Mesendoderm (in vitro differentiated cells): ENCODE measurements at places on chromosomes 12 and 14.

- no peaks in the 10 kb centered on the region for H3K36me3 ChIP-seq
- no peak overlapping the region for H3K4me3 ChIP-seq
- no peaks in the 10 kb centered on the region for H3K4me1 ChIP-seq
- no peak overlapping the region for H3K27ac ChIP-seq
- H3K27me3 ChIP-seq, result no peaks in the 10 kb centered on the region
- DNase-seq, result no peak
Measured at GRCh38 chr12:132178801-132179401, 34.6 kb downstream of the NOC4L start.

- H3K36me3 ChIP-seq, result no peaks in the 10 kb centered on the region
- H3K4me1 ChIP-seq, result no peaks in the 10 kb centered on the region
- DNase-seq, result no peak
- H3K27ac ChIP-seq, result no peak overlapping the region
- no peak overlapping the region for H3K4me3 ChIP-seq
Measured at GRCh38 chr14:105165134-105165704, 3.4 kb downstream of the JAG2 start.

- no peaks in the 10 kb centered on the region for H3K36me3 ChIP-seq
- DNase-seq, result no peak
- H3K4me1 ChIP-seq, result peaks cover 3% of the 10 kb centered on the region
Measured at GRCh38 chr14:20707622-20708021, 19.1 kb downstream of the ANG start.

DNA sequence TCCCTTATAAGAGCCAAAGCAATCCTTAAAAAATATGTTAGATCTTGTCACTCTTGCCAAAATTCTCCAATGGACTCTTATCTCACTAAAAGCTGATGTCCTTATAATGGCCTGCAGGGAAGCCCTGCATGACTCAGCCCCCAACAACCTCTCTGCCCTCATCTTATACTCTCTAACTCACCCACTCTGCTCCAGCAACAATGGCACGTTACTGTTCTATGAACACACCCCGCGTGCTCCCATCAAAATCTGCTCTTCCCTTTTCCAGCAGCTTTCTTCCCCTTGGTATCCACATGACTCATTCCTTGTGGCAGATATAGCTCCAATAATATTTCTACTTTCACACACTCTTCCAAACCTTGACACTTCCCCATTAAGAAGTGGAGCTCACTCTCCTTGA lies 108.1 kb downstream of the DENND5B start:
- no peak overlapping the region for H3K4me3 ChIP-seq
- no peak overlapping the region for H3K27ac ChIP-seq
- peak; percentile 28 for DNase-seq
- no peaks in the 10 kb centered on the region for H3K4me1 ChIP-seq
- no peaks in the 10 kb centered on the region for H3K36me3 ChIP-seq
- no peaks in the 10 kb centered on the region for H3K27me3 ChIP-seq

GRCh38 chr12:125674554-125675338 lies 609.5 kb downstream of the AACS start:
- H3K27me3 ChIP-seq, result no peaks in the 10 kb centered on the region
- H3K27ac ChIP-seq, result no peak overlapping the region
- H3K36me3 ChIP-seq, result no peaks in the 10 kb centered on the region
- no peak overlapping the region for H3K4me3 ChIP-seq
- DNase-seq, result no peak

DNA sequence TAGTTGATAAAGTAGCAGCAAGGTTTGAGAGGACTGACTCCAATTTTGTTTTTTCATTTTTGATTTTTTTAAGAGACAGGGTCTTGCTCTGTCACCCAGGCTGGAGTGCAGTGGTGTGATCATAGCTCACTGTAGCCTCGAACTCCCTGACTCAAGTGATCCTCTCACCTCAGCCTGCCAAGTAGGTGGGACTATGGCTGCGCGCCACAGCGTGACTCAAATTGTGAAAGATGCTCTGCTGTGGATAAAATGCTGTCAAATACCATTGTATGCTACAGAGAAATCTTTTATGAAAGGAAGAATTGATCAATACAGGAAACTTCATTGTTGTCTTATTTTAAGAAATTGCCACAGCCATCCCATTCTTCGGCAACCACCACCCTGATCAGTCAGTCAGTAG lies 48.3 kb downstream of the SCN8A start:
- DNase-seq, result no peak
- H3K36me3 ChIP-seq, result no peaks in the 10 kb centered on the region
- no peak overlapping the region for H3K27ac ChIP-seq

DNA sequence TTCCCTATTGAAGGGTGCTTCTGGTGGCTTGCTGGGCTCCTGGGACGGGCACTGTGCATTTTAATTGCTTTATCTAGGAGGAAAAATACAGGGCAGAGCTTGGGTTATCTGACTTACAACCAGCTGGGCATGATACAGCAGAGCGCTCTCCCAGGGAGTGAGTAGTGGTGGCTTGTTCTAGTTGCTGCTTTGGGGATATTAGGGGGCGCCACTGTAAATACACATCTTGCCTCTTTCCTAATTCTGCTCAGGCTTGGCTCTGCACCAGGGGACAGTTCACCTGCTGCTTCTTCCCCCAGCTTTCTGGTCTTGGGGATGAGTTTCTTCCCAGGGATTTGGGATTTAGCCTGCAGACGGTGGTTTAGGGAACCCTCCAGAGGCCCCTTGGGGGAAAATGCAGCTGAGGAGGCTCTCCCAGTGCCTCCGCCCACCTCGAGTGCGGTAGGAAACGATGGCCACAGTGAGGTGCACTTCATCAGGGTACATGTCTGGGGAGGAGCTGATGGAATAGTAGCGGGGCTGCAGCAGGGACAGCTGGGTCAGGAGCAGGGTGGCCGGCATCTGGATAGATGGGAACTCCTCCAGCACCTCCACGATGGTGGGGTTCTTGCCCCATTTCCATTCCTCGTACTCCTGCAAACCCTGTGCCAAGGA lies 36.9 kb upstream of the FBXO21 start:
- H3K4me1 ChIP-seq, result no peaks in the 10 kb centered on the region
- H3K27me3 ChIP-seq, result no peaks in the 10 kb centered on the region
- no peak overlapping the region for H3K27ac ChIP-seq

DNA sequence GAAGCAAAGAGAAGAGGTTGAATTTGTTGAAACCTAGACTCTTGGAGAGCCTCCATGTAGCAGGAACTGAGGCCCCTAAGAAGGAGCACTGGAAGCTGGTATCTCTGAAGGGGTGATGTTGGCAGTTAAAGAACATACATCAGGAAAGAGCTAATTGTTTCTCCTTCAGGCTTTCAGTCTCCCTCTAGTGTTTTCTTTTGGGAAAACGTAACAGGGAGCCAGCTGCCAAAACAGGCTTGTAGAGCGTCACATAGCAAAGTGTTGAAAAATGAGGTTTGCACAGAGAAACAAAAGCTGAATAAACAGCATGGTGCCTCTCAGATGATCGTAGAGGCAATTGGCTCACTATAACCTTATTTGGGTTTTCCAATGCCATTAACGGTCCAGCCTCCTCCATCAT lies 46.9 kb upstream of the CAND1 start:
- no peaks in the 10 kb centered on the region for H3K27me3 ChIP-seq
- H3K4me1 ChIP-seq, result no peaks in the 10 kb centered on the region
- H3K36me3 ChIP-seq, result no peaks in the 10 kb centered on the region
- DNase-seq, result peak; percentile 65

DNA sequence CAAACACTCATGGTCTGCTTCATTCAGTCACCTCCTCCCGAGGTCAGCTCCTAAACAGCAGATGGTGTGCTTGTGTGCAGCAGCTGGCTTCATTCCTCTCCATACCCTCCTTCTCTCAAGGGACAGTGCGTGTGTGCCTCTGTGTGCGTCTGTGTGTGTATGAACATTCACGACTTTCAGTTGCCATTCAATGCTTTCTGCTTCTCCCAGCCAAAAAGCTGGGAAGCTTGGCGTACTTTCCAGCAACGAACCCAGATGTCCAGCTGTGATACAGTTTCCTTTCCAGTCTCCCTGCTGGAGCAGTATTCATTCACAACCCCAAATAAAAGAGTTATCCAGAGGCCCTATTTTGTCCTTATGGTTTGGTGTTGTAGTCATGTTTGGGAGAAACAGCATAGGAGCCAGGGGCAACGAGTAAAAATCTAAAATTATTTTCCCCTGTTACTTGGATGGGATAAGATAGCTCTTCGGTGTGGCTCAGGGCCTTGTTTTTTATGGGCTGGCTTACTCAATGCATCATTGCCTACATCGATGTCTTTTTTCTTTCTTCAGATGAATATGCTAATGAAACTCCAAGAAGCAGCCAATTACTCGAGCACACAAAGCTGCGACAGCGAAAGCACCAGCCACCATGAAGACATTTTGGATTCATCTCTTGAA lies 379.3 kb downstream of the NAV3 start:
- no peaks in the 10 kb centered on the region for H3K36me3 ChIP-seq
- no peaks in the 10 kb centered on the region for H3K4me1 ChIP-seq
- H3K4me3 ChIP-seq, result no peak overlapping the region
- no peaks in the 10 kb centered on the region for H3K27me3 ChIP-seq
- DNase-seq, result no peak

- no peak overlapping the region for H3K4me3 ChIP-seq
- no peak for DNase-seq
- H3K27me3 ChIP-seq, result no peaks in the 10 kb centered on the region
- H3K27ac ChIP-seq, result no peak overlapping the region
Measured at GRCh38 chr12:52222692-52223091, 10.4 kb upstream of the KRT7 start.

DNA sequence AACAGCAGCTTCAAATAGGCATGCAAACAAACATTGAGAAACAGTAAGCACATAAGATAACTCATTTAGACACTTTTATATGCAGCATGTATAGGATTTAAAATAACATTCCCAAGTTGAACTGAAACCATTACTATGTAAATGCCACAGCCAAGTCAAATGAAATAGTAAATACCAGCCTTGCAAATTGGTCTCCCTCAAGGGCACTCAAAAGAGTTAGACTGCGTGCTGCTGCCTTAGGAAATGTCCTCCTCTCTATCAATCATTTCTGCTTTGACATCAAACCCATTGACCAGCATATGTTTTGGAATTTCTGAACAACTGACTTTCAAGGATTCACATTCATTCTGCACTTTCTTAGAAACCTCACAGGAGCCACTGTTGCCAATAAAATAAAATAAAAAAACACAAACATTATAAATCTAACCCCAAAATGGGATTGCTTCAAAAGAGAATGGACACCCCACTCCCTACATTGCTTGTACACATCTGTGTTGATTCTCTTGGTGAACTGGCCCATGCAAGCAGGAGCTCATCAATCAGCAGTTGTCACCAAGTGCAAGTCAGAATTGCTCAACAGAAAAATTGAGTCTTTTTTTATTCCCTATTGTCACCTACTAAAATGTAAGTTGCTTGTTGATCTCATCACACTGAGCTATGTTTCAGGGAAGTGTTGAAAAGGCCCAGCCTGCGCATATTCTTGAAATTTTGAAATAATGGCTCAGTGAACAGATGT lies 256.2 kb downstream of the DAD1 start:
- H3K36me3 ChIP-seq, result no peaks in the 10 kb centered on the region
- H3K27ac ChIP-seq, result no peak overlapping the region
- DNase-seq, result no peak
- no peaks in the 10 kb centered on the region for H3K27me3 ChIP-seq

DNA sequence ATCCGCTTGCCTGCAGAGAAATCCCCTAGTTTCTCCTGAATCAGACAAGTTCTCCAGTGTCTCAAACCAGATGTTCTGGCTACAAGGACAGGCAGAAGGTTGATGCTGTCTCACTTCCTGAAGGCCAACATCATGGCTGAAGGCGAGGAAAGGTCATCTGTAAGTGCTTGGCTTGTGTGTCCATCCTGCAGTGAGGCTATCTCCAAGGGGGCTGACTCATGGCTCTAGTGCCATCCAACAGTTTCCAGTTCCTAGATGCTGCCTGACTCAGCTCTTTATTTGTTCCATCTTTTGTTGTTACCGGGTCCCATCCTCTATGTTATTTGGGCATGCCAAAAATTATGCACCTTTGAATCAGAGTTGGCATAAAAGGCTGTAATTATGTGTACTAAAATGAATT lies 232.1 kb upstream of the TBX3 start:
- no peak overlapping the region for H3K4me3 ChIP-seq
- no peaks in the 10 kb centered on the region for H3K36me3 ChIP-seq
- no peaks in the 10 kb centered on the region for H3K4me1 ChIP-seq
- no peaks in the 10 kb centered on the region for H3K27me3 ChIP-seq
- no peak for DNase-seq

DNA sequence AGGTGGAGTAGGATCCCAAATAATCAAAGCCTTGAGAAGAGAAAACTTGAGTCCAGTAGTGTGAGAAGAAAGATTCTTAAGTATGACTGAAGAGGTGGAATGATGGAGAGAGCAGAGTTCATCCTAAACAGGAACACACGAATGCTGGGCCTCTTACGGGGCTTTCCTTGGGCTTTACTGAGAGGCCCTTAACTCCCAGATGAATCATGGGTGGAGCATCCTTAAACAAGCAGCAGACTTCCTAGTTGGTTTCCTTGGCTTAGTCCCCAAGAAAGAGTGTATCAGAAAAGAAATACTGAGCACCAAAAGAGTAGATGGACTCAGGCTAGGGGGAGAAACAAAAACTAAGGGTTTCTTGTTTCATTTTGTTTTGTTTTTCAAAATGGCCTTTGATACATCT lies 132.5 kb downstream of the GPR135 start:
- no peak for DNase-seq
- no peaks in the 10 kb centered on the region for H3K27me3 ChIP-seq
- no peak overlapping the region for H3K4me3 ChIP-seq
- no peaks in the 10 kb centered on the region for H3K36me3 ChIP-seq

- H3K4me3 ChIP-seq, result no peak overlapping the region
- no peaks in the 10 kb centered on the region for H3K4me1 ChIP-seq
- H3K36me3 ChIP-seq, result no peaks in the 10 kb centered on the region
- no peak overlapping the region for H3K27ac ChIP-seq
- no peak for DNase-seq
Measured at GRCh38 chr12:114918535-114919233, 234.7 kb upstream of the TBX3 start.

GRCh38 chr12:52044292-52044983 lies 6.8 kb upstream of the NR4A1 start:
- no peaks in the 10 kb centered on the region for H3K27me3 ChIP-seq
- H3K27ac ChIP-seq, result no peak overlapping the region
- no peak overlapping the region for H3K4me3 ChIP-seq
- DNase-seq, result no peak
- no peaks in the 10 kb centered on the region for H3K36me3 ChIP-seq
- H3K4me1 ChIP-seq, result no peaks in the 10 kb centered on the region

GRCh38 chr14:96080571-96080970 lies 41.4 kb downstream of the C14orf132 start:
- DNase-seq, result no peak
- H3K4me3 ChIP-seq, result no peak overlapping the region
- no peak overlapping the region for H3K27ac ChIP-seq
- no peaks in the 10 kb centered on the region for H3K36me3 ChIP-seq
- H3K4me1 ChIP-seq, result no peaks in the 10 kb centered on the region
- no peaks in the 10 kb centered on the region for H3K27me3 ChIP-seq

GRCh38 chr14:100058777-100059437 lies 6.3 kb upstream of the EVL start:
- DNase-seq, result no peak
- H3K36me3 ChIP-seq, result no peaks in the 10 kb centered on the region
- peaks cover 1% of the 10 kb centered on the region for H3K27me3 ChIP-seq
- H3K27ac ChIP-seq, result no peak overlapping the region
